ENCODE measurements at places on chromosomes 11 and 22.

DNA sequence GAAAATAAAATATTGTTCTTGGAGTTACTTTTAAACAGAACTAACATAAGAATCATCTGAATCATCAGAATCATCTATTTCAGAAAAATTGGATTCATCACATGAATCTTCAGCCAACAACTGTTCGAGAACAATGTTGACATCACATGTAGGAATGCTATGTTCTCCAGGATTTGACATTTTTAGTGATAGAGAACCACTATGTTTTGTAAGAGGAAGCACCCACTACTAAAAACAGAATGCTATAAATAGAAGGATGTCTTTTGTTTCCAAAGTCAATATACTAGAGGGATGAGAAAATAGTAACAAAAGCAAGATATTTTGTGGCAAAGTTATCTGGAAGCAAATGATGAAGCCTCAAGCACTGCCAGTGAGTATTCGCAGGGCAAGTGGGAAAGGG lies 263.4 kb upstream of the DDI1 start:
- DNase-seq = no peak

GRCh38 chr22:37518509-37519267 lies 527 bp downstream of the CARD10 start:
- no peak for DNase-seq

GRCh38 chr11:104852811-104853210 lies 45.4 kb downstream of the CASP12 start:
- no peak for DNase-seq

- DNase-seq = no peak
These were observed 7.7 kb downstream of the CD44 start for GRCh38 chr11:35146711-35147110.

- DNase-seq = no peak
These were observed 205.7 kb downstream of the SNX19 start for GRCh38 chr11:130710497-130711012.

DNA sequence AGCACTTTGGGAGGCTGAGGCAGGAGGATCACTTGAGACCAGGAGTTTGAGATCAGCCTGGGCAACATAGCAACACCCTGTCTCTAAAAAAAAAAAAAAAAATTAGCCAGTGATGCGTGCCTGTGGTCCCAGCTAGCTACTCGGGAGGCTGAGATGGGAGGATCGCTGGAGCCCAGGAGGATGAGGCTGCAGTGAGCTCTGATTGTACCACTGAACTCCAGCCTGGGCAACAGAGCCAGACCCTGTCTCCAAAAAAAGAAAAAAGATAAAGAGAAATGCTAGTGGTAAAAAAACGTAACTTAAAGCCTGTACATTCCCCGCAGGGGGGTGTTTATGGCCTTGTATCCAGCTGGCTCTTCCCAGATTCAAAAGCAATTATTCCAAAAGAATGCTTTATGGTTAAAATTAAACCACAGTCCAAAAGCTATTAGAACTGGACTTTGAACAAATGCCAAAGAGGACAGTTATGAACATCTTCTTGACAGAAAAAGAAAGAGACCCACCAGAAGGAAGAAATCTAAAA lies 16.4 kb upstream of the SNX32 start:
- DNase-seq = no peak

- DNase-seq = no peak
These were observed 34.0 kb downstream of the PARVG start for GRCh38 chr22:44214764-44215163.
